ENCODE measurements at places on chromosomes 5 and 9.

DNA sequence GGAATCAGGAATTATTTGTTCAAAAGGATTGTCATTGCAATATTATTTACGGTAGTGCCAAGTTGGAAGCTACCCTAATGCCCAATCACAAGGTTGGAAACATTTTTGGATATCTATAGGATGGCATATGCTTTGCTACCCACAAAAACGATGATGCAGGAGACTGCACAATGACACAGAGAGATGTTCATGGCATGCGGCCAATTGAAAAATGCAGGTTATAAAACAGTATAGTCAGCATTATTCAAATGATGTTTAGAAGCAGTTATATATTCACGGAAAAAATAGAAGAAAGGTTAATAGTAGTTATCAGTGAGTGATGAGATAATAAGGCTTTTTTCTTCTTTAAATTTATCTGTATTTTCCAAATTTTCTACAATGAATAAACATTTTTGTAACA, 5.9 kb upstream of the ACSL6 start:
- no peak for DNase-seq

DNA sequence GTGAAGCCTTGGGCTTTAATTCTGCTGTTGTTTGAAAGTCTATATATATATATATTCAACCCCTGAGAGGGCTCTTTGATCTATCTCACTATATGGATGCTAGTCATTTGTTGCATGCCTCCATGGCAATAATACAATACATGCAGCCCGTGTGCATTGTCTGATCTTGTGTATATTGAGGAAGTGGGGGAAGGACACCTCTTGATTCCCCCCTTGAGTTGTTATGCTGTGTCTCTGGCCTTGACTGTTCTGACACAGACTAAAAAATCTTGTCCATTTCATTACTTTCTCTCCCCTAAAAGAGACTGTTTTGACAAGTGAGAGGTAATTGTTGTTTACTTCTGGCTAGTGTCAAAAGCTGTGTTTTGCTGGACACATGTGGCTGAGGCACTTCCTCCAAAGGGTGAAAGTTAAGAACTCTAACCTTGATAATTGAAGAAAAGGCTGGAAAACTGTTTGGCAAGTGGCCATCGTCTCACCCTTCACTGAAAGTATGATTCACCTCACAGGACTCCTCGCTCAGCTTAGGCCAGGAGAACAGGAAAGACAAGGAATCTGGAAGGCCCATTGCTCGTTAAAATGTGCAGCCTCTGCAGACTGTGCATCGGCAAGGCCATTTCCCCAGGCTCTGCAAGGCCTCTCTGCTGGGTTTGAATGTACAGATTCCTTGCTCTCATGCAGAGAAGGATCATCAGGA, 304.0 kb downstream of the PRELID2 start:
- no peak for DNase-seq

DNA sequence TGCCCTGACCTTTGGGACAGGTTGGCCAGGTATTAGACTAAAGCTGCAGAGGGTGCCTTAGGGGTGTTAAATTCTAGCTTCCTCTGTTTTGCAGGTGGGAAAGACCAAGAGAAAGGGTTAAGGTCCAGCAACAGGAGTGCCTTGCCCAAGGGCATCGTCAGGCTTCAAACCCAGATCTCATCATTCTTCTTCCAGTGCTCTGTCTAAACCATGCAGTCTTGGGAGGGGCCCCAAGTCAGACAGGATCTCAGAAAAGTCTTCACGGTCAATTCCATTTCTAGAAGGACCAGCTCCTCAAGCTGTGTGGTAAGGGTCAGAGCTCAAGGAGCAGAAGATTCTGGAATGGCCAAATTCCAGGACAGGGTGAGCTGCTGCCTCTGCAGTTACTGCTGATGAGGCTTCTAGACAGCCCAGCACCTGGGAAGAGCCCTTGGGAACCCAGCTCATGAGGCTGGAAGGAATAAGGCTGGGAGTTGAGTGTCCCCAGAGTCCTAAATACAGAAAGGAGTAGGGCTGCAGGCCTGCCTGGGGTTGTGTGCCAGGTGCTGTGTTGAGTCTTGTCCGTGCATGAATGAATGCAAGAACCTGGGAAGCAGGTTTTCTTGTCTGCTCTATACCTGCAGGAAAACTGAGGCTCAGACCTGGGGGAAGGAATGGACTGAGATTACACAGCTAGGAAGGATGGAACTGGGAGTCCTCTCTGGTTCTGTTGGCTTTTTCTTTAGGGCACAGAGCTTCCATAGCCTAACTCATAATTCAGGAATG, 69.3 kb downstream of the WWC1 start:
- no peak for DNase-seq

- DNase-seq: no peak
Observed at GRCh38 chr9:3804103-3804502, 278.3 kb upstream of the RFX3 start.

DNA sequence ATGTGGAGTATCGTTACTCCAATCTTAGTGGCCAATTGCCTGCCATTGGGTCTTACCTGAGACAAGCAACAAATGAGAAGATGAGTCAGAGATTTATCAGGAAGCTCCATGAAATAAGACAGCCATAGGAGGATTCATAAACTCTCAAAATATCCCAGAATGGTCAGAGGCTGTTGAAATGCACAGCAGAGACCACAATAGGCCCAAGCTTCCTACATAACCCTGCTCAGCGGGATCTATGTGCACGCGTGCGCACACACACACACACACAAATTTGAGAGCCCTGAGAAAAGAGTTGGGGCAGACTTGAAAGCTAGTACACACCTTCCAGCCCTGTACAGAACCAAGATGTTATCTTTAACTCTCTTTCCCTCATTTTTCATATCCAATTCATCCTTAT, 9.8 kb downstream of the UIMC1 start:
- DNase-seq: no peak

DNA sequence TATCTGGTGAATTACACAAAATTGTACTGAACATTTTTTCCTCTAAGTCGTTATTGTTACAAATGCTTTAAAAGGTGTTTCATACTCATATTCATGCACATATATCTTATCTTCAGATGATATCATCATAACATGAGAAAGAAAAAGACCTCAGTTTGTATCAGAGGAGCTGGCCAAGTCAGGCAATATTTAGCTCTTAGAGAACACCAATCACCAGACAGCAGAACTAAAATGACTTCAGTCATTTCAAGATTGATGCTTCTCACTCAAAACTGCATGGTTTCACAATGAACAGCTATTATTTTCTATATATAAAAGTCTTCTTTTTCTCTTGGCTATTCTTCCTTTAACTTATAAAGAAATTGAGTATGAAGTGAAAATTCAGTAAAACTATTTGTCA, 44.6 kb downstream of the TSSK1B start:
- no peak for DNase-seq

GRCh38 chr9:96858670-96859069, 4.4 kb upstream of the ZNF782 start:
- DNase-seq: no peak

DNA sequence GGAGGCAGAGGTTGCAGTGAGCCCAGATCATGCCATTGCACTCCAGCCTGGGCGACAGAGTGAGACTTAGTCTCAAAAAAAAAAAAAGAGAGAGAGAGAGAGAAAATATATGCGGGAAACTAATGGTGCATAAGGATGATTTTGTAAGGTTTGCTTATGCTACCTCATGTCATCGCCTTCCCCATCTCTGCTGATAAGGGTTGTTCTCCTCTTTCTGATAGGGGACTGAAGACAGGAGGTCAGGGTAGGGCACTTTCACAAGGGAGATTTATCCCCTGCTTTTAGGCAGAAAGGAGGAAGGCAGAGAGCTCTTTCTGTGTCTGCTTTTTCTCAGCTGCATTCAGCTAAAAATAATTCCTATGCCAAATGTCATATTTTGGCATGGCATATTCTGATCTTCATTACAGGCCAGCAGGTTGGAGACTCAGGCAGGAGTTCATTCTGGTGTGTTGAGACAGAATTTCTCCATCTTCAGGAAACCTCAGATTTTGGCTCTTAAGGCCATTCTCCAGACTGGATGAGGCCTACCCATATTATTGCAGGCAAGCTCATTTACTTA, 220.2 kb downstream of the AUH start:
- DNase-seq: no peak

- no peak for DNase-seq
Observed at GRCh38 chr5:173795601-173796000, 92.5 kb upstream of the CPEB4 start.

DNA sequence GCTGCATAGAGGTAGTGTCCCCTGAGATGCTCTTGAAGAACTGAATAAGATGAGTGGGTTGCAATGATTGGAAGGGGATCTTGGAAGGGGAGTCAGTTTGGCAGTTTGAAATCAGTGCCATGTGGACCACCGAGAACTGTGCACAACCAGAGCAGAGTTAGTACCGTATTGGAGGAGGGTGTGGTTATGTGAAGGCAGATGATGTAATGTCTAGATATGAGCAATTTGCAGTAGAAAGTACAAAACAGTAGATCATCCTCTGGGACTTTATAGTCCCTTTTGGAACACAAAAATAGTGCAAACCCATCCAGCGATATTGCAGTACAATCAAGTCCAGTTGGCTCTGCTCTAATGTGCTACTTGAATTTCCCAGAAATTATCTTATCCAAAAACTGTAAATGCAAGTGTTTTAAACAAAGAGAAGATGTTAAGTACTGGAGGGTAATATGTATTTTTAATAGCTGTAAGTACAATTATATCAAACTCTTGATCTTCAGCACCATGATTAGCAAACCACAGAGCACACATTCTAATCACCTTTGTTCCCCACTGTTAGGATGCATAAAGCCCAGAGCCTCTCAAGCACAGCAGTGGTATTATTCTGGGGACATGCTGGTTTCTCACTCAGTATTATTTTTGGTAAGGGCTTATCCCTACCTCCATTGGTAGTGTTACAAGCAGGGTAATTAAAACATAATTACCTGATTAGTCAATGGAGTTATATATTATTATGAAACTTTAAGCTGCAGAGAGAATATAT, 41.5 kb downstream of the MEGF10 start:
- DNase-seq: no peak

DNA sequence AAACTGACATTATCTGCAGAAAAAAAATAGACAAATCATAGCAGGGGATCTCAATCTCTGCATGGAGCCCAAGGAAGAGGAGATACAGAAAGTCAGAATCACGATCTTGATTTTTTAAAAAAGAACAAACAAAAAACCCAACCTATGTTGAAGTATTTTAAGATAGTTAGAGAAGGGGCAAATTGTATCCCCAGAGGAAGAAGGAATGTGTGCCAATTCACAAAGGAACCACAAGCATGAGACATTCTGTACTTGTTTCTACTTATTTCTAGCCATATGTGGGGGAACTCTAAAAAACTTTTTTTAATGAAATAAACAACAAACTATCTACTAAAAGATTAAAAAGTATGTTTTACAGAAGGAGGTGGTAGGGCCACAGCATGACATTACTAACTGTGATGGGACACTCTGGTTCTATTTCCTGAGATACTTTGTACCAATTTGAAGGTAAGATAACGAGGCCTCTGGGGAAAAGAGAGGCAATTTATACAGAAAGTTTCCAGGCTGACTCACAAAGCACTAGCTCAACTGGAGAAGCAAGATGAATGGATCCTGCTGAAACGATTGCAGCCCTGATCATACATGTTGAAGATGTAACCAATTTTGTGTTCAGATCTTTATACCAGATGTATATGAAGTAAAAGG, 22.5 kb downstream of the RANBP3L start:
- DNase-seq: no peak

- peak; percentile 16 for DNase-seq
Observed at GRCh38 chr5:128826275-128826674, 139.0 kb upstream of the SLC27A6 start.

DNA sequence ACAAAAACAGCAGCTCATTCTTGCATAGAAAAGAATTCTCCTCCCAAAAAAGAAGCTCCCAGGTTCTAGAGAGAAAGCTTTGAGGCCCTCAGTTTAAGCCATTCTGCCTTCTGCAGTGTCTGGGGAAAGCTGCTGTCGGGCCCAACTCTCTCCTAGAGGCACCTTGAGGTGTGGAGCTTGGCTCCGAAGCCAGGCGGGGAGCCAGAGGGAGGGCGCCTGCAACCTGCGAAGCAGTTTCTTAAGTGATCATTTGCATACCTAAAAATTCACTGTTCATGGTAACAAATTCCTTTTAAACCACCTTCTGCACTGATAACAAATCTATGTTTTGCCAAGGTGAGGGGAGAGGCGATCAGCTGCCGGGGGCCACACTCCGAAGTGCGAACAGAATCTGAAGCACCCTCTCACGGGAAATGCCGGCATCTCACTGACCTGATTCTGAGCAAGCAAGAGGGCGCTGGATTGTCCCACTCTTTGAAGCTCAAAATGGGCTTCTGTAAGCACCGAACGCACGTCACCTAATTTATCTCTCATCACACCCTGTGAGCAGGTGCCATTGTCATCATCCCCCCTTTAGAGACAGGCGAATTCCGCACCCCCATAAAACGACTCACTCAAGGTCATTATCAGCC, 86.1 kb downstream of the GTF3C4 start:
- no peak for DNase-seq

DNA sequence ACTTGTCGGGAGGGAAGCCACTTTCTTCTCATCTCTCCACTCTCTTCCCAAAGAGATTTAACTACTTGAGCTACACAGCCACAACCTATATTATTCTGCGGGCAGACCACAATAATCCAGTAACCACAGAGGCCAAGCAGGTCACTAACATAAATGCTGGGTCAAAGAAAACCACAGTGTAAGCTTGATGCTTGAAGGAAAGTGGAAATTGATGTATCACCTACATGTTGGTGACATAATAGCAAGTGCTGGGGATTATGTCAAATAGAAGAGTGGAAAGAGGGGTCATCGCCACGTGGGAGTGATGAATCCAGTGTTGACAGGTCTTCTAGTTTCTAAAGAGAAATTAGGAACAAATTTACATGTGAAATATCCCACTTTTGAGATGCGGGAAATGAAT, 40.9 kb downstream of the RFK start:
- DNase-seq: no peak

DNA sequence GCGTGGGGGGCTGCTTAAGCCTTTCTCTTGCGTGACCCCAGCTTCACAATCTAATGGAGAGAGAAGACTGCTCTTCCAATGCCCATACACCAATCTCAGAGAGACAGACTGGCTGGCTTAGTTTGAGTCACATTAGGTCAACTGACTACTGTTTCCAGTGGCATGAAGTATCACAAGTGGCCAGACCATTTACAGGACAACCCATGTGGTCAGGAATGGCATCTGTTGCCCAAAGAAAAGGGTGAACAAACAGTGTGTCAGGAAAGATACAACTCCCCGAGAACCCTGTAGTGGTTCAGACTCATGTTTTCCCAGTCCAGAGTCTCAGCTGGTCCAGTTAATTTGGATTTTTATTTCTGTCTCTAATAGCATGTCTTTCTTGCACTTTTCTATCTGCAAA, 177.4 kb upstream of the IL12B start:
- no peak for DNase-seq

DNA sequence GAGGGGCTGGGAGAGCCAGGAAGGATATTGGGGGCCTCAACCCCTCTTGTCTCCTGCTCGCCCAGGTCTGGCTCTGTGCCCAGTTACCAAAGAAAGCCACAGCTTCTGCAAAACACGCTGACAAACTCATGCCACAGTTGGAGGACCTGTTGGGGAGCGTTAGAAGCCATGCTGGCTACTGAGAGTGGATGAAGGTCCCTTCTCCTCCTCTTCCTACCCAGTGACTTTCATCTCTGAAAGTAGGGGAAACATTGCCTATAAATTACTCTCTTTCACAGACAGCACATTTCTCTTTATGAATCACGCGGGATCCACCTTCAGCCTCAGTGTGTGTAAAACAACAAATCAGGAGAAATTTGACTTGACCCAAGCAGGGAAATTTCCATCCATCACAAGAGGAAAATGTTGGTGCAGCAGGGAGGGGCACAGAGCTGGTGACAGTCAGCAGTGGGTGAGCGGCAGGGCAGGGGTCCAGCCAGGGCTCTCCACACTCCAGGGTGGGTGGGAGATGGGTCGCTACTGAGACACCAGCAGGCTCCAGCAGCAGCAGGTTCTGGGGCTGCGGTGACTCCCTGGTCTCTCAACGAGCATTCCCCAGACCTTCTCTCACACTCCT, 181.9 kb downstream of the FGF18 start:
- no peak for DNase-seq

All from hindlimb muscle (tissue), 1 donor.